ENCODE measurements at places on chromosomes 7 and 10.

DNA sequence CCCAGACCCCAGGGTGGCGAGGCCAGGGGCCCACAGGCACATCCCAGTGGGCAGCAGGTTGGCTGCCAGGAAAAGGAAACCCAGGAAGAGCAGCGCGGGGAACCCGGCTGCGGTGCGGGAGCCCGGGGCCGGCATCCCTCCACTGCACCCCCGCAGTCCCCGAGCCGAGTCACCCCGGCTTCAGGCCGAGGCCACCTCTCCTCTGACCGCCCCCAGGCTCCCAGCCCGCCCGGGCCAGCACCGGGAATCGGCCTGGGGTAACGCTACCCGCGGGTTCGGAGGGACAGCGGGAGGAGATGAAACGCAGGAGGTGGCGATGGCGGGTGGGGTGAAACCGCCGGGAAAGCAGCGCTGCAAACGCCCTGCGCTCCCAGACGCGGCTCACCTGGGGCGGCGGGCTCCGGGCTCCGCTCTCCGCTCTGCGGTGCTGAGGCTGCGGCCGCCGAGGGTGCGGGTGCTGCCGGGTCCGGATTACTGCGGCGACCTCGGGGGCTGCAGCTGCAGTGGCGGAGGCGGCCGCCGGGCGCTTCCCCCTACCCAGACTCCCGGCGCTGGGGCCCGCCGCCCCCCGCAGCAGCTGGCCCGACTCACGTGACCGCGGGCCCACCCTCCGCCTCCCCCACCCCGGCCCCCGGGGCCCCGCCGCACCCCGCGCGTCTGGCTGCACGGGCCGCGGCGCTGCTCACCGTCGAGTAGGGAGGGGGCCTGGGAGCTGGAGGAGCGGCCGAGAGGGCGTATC, at the start of gene SCRN1:
Gene SCRN1 (minus strand): TSS at position 545 of the 739 bp plus-strand sequence. CDS start 20,734 bp downstream, outside the sequence.
- DNase-seq, result peak; percentile 56

DNA sequence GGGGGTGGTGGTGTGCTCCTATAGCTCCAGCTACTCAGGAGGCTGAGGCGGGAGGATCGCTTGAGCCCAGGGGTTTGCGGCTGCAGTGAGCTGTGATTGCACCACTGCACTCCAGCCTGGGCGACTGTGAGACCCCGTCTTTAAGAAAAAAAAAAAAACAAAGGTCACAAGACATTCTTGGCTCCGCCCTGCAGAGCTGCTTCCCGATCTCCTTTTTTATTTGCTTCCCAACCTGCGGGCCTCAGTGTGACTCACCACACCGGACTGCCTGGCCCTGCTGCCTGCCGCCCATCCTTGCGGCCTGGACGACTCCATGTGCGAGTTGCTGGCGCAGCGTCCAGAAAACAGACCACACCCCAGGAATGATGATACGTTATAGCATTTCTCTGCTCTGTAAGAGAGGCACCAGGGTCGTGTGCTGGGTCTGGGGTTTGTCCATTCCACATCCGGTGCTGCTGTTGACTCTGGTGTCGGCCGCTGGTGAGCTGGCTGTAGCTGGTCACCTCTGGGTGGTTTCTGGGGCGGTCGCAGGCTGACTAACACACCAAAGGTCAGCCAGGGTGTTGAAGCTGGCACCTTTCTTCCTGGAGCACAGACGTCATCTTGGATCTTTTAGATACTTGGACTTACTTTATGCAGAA, 123.6 kb downstream of the TCF7L2 start:
- no peak for DNase-seq

DNA sequence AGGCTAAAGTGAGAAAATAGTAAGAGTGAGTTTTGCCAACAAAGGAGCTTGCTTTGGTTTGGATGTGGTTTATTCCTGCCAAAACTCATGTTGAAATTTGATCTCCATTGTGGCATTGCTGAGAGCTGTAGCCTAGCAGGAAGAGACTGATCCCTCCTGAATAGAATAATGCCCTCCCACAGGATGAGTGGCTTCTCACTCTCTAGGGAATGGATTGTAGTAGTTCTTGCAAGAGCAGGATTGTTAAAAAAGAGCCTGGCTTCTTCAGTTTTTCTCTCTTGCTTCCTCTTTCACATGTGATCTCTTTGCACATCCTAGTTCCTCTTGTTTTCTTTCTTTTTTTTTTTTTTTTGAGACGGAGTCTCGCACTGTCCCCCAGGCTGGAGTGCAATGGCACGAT, 34.4 kb downstream of the ASAH2 start:
- DNase-seq, result peak; percentile 13

- no peak for DNase-seq
These were observed 1519.6 kb downstream of the REEP3 start for GRCh38 chr10:65040796-65041195.

GRCh38 chr7:142603870-142604448, 145.3 kb upstream of the PRSS1 start:
- peak; percentile 17 for DNase-seq

- DNase-seq, result no peak
These were observed 1.6 kb upstream of the NSMCE4A start for GRCh38 chr10:121976607-121977006.

DNA sequence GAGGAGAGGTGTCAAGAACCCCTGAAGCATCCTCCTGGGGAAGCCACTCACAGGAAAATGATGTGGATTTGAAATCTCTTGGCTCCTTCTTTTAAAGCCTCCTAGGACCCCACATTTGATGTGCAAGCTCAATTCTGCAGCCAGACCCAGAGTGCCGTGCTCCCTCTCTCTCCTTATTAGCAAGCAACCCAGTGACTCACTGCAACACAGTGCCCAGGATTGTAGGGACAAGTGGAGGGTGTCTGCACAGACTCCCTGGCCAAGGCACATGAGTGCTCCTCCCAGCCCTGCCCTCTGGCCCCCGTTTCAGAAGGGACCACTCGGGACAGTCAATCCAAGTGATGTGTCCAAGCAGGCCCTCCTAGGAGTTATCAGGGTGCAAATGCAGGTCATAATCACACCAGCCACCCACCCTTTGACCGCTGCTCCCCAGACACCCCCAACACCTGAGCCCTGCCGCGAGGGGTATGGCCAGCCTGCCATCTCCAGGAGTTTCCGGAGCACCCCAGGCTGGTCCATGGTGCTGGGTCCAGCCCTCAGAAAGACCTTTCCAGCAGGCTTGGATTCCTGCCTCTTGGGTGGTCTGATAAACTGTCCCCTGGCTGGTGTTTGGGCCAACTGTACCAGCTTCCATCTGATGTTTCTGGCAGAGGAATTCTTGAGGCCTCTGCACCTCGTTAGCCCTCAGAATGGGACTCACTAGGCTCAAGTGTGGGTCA, 54.5 kb upstream of the CXCL12 start:
- DNase-seq, result no peak

GRCh38 chr7:122889116-122889515, 2.9 kb upstream of the CADPS2 start:
- no peak for DNase-seq

DNA sequence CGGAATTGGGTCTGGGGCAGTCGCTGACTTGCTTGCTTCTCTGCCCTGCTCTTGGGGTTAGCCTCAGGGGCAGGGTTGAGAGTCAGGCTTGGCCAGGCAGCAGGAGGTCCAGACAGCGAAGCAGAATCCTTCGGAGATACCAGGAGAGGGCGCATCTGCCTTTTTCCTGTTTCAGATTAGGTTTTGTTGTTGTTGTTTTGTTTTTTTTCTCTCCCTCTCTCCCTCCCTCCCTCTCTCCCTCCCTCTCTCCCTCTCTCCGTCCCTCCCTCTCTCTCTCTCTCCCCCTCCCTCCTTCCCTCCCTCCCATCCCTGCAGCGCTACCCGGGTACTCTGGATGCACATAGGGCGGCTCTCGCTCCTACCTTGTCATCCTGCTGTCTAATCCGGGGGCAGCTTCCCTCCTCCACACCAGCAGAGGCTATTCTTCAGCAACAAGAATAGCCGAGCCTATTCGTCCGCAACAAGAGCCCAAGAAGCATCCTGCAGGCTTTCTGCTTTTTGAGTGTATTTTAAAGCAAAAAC, 758 bp upstream of the OPTN start:
- peak; percentile 39 for DNase-seq

GRCh38 chr10:107480781-107481180, 316.3 kb upstream of the SORCS1 start:
- DNase-seq, result no peak

- DNase-seq, result no peak
These were observed 30.5 kb downstream of the ITPRIP start for GRCh38 chr10:104307576-104308438.

GRCh38 chr7:83465643-83466042, 183.3 kb downstream of the SEMA3E start:
- no peak for DNase-seq

DNA sequence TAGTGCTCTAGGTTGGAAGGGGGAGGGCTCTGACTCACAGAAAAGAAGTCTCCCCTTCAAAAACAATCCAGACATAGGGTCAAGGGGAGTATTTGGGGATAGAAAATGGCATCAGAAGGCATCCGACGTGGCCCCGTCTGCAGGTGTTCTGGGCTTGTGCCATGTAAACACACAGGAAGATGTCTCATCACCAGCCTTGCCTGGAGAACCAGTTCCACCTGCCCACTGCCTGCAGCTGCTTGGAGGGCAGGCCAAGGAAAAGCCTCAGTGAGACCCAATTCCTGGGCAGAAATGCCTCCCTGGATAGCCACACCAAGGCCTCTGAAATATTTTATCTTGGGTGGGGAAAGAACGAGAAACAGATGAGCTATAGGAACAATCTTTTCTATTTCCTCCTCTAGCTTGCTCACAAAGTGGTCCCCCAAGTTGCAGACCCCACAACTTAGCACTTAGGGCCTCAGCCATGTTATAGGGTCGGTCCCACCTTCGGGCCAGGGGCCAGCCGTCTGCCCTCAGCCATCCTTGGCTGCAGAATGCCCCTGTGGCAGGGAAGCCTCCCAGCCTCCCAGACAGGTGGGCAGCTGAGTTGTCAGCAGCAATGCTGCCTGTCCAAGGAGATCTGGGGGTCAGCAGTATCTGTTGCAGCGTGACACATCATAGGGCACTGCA, 54.3 kb upstream of the ECHDC3 start:
- DNase-seq, result no peak

DNA sequence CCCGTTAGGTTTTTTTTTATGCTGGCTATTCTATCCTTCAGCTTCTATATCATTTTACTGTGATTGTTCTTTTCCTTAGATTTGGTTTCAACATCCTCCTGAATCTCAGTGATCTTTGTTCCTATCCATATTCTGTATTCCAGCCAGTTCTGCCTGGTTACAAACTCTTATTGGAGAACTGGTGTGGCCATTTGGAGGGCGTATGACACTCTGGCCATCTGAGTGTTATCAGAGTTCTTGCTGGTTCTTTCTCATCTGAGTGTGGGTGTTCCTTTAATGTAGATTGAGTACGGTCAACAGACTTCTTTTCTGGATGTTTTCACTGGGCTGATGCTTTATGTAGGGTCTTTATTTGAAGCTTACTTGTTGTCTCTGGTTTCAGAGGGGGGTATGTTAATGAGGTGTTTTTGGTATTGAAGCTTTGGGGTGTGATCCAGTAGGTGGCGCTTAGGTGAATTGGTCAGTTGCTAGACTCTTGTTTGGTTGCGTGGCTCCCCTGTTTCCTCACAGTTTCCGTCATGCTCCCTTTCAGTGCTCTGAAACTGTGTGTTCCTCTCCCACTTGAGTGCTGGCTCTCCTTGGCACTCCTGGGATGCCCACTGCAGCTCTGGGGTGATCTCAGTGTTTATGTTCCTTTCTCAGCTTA, 80.7 kb downstream of the FANK1 start:
- no peak for DNase-seq

DNA sequence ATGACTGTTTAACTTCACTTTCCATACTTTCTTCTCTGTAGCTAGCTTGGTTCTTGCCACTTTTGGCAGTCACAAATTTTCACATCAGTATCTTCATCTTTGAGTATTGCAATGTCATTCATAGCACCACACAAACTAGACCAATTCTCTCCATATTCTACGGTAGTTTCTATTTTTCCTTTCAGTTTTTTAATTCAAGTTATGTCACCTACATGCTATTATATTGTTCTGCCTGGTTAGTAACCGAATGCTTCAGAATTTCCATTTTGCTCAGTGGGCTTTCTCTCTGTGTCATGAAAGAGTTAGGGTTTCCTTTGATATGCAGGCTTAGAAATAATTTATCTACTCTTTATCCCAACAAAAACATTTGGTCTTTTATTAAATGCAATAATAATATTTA, 896.5 kb downstream of the GATA3 start:
- no peak for DNase-seq

DNA sequence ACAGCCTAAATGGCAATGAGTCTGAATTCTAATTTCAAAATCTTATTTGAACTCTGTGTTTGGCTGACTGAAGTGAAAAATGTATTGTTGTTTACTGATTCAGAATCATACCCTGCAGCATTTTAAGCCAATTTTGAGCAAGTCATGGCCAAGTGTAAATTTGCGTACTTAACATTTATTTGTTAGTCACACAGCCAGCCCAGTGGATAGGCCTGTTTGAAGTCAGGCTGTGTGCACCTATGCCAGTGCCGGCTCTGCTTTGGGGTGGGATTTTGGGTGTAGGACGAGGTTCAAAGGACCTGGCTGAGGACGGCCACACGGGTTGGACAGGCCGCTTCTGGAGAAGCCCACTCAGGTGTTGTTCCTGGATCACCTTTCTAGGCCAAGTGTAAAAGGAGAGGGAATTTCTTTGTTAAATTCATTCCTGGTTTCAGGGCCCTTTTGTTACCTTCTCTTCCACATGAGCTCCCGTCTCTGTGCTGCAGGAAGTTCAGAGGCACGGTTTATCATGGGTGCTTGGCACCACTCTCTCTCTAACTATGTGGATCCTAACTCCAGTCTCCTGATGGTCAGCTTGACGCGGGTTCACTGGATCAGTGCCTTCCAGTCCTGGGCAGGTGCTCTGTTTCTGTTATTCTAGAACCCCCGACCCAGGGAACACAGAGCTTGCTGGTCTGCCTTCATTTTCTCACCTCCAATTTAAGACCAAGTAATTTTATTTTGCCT, 84.7 kb downstream of the CCNY start:
- no peak for DNase-seq

DNA sequence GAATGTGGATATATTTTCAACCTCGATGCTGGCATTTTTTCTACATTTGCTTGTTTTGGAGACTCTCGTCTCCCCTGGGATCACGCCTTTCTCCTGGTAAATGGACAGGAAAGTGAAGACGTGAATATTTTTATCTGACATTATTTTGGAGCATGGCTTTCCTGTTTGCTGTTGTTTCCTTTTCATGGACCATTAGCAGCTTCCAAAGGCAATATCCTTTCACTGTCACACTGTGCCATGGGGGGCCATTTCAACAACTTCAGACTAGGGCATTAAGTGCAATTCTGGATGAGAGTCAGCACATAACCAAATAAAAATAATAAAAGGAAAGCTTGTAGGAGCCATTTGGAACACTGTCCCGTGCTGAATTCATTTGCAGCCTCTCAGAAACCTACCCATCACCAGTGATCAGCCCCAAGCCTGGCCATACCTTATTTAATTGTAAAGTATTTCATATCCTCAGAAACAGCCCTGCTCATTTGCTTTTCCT, 75.9 kb upstream of the NEUROD6 start:
- DNase-seq, result no peak

- DNase-seq, result no peak
These were observed 14.8 kb upstream of the CHRM2 start for GRCh38 chr7:136853654-136854053.
